Upper lobe of right lung (tissue), 1 donor: ENCODE measurements at places on chromosomes 7 and 10.
A peak's percentile ranks its signal among the peaks of the same experiment; 100 is the strongest.

DNA sequence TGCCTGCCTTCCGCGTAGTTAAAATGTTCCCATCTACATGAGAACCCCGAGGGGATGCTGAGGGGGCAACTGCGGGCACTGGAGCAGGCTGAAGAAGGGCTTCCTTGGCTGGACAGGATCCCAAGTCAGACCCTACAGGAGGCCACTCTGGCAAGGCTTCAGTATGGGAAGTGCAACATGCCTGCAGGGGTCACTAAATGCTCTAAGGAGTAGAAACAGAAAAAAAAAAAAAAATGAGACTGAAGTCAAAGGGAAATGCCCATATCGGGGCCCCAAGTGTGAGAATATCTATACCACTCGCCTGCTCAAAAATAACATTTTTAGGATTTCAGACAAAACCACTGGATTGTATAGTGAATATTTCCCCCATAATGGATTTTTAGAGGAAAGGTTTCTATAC, 33.5 kb downstream of the FAM204A start:
- no peak for DNase-seq

DNA sequence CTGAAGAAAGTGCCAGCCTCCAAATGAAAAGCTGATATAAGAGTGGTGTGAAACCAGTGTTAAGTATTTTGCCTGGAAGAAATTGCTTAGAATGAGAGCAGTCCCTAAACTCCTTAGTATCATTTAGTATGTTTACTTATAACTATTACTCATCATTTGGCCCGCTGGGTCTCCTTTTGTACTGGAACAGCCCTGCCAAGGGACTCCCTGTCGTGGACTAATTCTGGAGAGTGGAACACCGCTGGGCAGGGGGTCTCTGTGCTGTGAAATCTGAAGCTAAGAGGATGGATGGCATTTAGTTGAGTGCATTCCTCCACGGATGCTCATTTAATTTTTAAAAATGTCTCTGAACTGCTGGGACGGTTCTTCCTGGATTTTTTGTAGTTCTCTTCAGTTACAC, 889.9 kb upstream of the C7orf33 start:
- no peak for DNase-seq

DNA sequence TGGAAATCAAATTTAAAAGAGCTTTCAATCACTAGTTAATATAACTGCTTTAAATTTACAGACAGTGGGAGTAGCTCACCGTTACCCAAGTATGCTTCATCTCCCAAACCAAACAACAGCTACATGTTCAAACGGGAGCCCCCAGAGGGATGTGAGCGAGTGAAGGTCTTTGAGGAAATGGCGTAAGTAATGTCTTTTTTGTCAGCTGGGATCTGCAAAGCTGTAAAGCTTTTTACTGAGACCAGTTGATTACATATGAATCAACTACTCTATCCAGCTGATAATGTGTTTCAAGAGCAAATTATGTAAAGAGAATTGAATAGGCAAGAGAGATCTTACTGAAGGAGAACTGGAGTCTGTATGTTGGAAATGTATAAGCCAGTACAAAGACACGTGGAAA, 116.2 kb downstream of the GLCCI1 start:
- DNase-seq, result no peak

DNA sequence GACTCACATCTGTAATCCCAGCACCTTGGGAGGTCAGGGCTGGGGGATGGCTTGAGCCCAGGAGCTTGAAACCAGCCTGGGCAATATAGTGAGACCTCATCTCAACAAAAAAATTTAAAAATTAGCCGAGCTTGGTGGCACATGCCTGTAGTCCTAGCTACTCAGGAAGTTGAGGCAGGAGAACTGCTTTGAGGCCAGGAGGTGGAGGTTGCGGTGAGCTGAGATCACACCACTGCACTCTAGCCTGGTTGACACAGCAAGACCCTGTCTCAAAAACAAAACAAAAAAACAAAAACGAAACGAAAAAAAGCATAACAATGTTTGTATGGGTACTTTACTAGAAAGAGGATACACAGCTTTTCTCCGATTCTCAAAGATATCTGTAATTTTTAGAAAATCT, 31.8 kb downstream of the WNT16 start:
- no peak for DNase-seq

DNA sequence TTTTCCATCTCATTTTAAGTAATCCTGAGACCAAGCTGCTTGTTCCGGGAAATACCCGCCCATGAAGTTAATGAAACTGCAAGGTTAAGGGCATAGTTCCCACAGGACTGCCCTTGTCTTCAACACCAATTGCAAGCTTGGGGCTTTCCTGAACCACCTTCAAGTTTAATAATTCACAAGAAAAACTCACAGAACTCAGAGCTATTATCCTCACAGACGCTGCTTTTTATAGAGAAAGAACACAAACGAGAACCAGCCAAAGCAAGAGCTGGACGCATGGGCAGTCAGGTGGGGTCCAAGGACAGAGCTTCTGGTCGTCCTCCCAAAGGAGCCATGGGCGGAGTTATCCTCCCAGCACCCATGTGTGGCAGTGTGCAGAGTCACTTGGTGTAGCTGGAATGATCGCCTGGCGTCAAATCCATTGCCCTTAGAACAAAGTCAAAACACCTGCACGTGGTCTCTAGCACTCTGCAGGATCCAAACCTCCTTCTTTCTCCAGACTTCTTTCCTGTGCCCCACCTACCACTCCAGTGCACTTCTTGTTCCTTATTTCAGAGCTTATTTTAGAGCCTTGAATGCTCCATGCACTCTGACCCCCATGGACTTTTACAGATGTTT, 56.7 kb downstream of the SNX10 start:
- no peak for DNase-seq

DNA sequence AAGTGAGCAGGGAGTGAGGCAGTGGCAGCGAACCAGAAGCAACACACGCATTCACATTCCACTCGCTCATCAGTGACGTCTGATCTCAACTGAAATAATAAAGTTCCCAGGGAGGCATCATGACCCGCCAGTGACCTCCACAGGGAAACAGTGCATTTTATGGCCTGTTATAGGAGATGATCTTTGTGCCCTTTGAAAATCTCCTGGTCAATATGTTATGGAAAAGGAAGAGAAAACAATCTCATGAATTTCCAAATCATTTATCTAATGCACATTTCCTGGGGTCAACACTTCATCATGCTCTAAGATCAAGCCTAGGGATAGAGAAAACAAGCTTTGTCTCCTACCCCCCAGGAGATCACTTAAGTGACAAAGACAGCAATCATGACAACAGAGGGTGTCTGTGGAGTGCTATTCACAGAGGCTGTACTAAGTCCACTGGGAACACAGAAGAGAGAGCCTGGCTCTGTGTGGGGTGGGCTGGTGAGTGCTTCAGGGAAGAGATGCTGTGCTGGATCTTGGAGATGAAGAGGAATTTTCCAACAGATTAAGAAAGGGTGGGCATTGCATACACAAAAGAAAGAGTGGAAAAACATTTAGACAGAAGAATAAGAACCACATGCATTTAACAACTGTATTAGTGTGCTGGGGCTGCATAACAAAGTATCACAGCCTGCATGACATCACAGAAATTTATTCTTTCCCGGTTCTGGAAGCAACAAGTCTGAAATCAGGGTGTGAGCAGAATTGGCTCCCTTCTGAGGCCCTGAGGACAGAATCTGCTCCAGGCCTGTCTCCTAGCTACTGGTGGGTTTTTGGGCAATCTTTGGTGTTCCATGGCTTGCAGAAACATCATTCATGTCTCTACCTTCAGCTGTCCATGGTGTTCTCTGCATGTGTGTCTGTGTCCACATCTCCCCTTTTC, 613.9 kb upstream of the IGFBP3 start:
- no peak for DNase-seq

DNA sequence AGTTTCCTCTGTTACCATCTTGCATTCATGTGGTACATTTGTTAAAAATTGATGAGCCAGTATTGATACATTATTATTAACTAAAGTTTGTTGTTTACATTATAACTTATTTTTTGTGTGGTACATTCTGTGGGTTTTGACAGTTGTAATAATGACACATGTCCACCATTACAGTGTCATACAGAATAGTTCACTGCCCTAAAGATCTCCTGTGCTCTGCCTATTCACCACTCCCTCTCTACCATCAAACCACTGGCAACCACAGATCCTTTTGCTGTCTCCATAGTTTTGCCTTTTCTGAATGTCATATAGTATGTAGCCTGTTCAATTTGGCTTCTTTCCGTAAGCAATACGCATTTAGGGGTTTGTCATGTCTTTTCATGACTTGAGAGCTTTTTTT, 156.9 kb downstream of the PHF14 start:
- no peak for DNase-seq

DNA sequence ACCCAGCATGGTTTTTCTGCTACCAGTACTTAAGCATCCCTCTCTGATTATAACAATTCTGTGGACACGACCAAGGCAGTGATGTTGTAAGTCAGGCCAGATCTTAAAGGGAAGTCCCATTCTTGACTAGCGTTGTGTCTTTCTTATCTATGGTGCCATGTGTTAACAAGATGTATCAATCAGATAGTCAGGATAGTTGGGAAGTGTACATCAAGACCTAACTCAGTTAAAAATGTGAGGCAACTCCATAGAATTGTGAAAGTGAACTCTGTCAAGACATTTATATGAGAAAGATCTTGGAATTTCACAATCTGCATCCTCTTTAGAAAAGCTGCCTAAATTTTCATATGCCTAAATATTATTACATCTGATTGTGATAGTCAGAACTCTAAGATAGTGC, 341.7 kb upstream of the SEMA3D start:
- no peak for DNase-seq

- no peak for DNase-seq
Measured at GRCh38 chr7:11120675-11121220, 147.1 kb downstream of the PHF14 start.

- peak; percentile 81 for DNase-seq
Measured at GRCh38 chr10:102476466-102477141, 25.3 kb upstream of the C10orf95 start.

- no peak for DNase-seq
Measured at GRCh38 chr7:156472267-156472666, 168.3 kb upstream of the RNF32 start.

DNA sequence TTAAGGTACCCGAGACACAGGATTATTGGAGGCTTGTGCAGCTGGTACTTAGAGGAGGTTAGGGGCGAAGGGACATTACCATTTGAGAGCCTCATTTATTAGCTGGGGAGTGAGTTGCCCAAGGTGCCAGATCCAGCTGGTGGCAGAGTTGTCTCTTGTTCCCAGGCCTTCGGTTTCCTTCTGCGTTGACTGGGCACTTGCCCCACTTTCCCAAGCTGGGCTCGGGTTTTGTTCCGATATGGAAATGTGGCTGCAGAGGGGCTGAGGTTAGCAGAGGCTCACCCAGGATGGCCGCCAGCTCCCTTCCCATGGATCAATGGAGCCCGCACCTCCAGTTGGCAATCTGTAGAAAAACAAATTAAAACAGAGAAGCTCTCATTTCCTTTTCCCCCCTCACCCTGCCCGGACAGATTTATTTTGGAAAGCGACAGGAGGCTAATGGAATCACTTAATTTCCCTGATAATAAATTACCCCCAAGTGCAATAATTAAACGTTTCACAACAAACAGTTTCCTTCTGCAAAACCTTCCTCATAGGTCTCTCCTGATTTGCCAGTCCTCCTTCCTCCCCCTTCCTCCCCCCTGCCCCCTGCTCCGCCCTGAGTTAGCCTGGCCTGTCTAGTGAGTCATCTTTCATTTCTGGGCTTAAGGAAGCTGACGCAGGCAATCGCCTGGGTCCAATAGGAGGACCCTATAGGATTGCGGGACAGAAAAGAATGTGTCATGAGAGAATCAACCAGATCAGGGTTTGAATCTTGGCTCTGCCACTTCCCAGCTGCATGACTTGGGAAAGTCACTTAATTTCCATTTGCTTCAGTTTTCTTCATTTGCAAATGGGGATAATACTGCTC, 51.7 kb downstream of the ADRA2A start:
- DNase-seq, result no peak

DNA sequence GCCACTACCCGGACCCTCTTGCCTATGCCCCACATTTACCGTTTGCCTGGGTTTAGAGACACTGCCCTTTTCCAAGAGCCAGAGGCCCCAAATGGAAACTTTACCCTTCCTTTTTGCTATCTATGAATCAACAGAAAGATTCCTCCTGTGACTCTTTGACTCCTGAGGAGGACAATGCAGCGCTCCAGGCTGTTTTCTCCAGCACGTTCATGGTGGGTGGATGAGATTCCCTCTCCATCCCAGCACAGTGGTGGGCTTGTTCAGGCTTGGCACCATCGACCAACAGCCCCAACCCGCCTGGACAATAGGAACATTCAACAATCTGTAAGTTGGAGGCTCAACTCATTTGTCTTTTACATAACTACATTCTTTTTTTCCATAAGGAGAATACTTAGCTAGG, 55.9 kb downstream of the DLD start:
- no peak for DNase-seq

GRCh38 chr10:3196958-3197347, 24.4 kb upstream of the PITRM1 start:
- DNase-seq, result no peak

- no peak for DNase-seq
Measured at GRCh38 chr7:133530682-133531081, 277.8 kb downstream of the EXOC4 start.
